Activated CD4-positive, alpha-beta T cell treated with anti-CD3 and anti-CD28 coated beads, Interleukin-10, Interleukin-2, amounts not matched to agents 100 ng/mL and 50 ng/mL, durations not matched to agents 16 hours and 8 hours (primary cell): ENCODE measurements at places on chromosomes 2 and 18.
A peak's percentile ranks its signal among the peaks of the same experiment; 100 is the strongest.

- no peak for DNase-seq
These were observed 109.3 kb upstream of the LINC00305 start for GRCh38 chr18:64258111-64258650.

DNA sequence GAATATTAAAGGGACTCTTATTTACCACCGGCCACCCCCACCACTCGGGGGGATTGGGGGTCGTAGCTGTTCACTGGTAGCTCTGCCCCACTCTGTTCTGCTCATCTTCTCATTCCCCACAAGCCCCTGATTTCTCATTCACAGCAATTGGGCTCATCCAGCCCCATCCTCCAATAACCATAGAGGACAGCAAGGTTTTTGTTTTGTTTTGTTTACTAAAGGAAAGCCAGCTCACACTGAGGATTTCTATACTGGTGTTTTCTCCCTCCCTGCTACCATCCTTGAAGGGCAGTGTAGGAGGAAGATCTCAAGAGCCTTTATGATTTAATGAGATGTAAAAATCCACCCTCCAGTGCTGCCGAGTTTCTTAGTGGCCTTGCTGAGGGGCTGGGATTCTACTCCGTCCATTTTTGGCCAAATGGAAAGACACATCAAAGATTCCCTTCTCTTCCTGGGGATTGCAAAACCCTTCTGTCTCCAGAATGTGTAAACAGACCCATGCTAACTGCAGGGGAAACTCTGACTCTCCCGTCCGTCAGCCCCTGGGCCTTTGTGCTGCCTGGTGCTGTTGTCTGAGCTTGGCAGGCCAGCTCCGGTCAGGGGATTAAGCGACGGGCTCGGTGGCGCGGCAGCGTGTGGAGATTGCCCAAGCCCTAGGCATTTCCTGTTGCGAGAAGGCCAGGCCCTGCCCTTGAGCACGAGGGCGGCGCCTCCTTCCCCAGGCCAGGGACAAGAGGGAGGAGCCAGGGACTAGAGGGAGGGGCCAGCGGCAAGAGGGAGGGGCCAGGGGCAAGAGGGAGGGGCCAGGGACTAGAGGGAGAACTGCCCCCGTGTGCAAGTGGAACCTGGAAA, 165.0 kb downstream of the ANTXR1 start:
- peak; percentile 6 for DNase-seq

DNA sequence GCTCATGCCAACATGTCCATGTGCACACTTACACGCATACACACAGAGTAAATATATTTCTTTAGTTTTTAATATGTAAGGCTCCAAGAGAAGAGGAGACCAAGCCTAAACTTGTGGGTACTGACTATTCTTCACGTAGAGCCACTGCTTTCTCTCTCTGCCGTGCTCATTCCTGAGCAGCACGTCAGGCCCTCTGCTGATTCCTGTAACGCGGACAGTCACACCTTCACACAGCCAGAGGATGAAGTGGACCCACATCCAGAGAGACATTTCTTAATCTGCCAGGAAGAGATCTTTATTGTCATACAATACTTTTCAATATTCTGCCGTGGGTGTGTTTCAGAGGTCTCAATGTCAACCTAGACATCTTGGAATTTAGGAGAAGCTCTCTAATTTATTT, 560.7 kb downstream of the STK39 start:
- DNase-seq, result no peak

DNA sequence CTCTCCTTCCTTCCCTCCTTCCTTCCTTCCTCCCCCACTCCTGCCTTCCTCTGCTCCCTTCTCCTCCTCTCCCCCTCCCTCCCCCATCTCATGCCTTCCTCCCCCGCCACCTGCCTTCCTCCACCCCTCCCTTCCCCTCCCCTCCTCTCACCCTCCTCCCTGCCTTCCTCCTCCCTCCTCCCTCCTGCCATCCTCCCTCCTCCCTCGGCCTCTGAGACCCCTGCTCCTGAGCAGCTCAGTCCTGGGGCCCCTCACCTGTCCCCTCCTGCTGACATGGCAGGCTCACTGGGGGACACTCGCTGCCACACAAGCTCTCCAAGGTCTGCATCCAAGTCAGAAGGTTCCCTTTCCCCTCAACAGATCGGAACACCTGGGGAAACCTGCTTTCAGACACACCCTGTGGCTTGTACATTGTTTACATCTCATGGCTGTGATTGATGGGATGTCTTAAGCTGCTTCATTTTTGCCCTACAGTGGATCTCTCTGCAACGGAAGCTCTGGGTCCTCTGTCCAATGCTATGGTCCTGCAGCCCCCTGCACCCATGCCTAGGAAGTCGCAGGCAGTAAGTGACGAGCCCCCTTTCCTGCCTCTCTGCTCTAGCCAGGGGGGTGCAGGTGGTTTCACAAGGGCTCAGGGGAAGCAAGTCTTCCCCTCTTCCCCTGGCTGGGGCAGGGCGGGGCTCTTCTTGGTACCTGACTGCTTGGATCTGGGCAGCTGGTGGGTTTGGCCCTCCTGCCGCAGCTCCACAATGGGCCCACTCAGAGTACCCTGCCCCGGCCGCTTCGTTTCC, 22.9 kb downstream of the ITGB1BP1 start:
- DNase-seq, result no peak

GRCh38 chr2:216637472-216637871, 4.3 kb downstream of the IGFBP2 start:
- no peak for DNase-seq

DNA sequence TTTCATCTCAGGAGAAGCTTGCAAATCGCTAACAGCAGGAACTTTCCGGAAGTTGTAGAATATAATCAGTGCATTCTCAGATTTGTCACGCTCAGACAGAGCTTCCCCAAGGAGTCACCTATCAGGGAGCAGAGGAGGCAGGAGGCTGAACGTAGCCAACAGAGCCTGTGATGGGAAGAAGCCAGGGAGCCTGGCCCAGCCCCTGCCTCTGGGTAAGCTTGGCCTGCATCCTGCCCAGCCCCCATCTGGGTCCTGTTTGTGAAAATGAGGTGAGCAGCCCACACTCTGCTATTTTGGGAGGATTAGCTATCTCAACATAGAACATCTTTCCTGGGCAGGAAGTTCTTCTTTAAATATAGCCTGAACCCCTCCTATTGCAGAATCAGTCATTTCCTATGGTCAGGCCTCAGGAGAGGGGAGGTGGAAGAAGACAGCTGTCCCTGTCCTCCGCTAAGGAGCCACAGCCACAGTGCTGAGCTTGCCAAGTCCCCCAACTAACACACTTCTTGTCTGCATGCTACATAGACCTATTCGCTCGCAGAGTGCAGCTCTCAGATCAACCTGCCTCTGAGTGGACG, 19.2 kb upstream of the PKDCC start:
- DNase-seq, result no peak

DNA sequence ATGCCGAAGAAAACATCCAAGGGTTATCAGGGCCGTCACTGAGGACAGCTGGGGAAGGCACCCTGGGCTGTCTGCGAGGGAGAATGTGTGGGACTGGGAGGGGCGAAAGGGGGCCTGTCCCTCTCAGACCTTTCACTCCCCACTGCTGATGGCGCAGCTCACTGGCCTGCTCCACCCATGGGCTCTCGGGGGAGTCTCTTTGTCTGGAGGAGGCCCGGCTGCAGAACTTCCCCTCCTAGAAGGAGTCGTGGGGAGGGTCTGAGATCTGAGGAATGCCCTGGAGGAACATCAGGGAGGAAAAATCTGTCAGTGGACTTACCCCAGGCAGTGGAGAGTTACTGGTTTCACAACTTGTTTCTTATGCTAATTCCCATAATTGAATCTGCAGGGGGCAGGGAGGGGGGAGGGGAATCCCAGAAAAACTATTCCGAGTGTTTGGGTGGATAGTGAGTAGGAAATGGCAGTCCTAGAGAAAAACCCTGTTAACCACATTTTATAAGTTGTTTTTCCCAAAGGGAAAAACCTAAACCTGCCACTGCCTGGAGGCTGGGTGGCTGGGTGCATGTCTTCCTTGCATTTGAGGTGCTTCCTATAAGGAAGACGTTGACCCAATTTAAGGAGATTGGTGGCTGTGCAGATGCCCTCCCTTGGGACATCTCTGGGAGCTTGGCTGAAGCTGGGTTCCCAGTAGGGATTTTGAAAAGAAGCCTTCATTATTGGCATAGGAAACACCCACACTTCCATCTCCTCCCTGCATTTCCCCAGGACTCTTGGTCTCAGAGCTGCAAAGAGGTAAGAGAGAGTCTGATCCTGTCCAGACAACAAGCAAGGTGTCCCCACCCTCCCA, 11.7 kb upstream of the SEMA4C start:
- DNase-seq, result no peak

DNA sequence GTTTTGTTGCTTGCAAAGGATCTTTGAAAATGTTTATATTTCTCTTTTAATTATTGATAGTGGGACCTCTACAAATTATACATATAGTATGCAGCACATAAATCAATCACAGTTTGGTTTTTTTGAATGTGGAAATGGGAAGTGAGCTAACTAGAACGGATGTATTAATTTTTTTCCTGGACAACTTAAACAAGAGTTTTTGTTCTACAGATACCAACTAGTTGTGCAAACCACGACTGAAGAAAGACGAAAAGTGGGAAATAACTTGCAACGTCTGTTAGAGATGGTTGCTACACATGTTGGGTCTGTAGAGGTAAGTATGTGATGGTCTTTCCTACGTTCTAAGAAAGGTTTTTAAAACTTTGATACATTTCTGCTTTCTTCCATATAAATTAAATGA, 39.2 kb downstream of the NDC80 start:
- DNase-seq, result no peak

DNA sequence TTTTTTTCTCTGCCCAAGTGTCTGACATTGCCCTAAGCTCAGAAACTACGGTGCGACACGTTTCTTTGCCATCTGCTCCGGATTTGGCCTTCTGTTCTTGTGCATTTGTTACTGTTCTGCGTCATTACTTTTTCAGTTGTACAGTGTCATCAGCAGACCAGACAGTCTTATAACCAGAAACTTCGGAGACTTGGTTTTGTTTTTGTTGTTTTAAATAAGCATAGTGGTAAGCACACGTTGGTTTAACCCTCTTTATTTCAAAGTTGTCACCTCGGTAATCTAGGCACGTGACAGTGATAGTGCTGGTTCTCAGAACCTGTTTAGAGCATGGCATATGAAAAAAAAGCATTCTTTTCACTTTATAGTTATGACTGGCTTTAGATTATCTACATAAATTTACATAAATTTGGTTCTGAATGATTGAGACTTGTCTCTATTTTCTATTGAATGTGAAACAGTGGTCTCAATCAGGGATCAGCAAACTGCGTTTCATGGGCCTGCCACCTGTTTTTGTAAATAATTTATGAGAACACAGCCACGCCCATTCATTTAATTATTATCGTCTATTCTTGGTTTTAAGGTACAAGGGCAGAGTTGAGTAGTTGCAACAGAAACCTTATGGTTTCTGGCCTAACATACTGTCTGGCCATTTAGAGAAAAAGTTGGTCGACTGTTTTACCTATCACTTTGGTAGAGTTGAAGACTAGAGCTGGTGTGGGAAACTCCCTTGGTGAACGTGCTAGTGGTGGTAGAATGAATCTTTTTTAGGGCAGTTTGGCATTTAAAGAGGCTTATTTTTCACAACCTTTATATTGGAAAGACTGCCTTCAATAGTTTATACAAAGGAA, 106.5 kb downstream of the ZNF532 start:
- DNase-seq, result no peak

- DNase-seq, result no peak
These were observed 220.6 kb upstream of the COPS8 start for GRCh38 chr2:236865052-236865451.

- no peak for DNase-seq
These were observed 1093.5 kb downstream of the RPIA start for GRCh38 chr2:89784960-89785359.

GRCh38 chr2:171991027-171991426, 8.7 kb upstream of the METAP1D start:
- no peak for DNase-seq

GRCh38 chr2:7740114-7740513, 822.9 kb downstream of the RNF144A start:
- DNase-seq, result no peak

DNA sequence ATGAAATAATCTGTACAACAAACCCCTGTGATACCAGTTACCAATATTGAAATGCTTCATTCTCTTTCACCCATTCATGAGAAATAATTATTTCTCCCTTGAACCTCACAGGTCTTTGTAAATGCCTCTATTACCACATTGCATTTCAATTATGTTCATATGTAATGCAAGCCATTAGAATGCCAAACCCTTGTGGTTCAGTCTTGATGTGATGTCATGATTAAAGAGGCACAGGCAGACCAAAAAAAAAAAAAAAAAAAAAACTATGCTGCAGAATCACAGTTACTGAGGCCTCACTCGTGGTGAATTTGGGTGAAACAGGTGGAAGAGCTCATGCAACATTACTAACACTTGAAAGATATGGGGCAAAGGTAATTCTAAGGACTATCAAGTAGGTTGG, 9.4 kb upstream of the EPG5 start:
- no peak for DNase-seq

DNA sequence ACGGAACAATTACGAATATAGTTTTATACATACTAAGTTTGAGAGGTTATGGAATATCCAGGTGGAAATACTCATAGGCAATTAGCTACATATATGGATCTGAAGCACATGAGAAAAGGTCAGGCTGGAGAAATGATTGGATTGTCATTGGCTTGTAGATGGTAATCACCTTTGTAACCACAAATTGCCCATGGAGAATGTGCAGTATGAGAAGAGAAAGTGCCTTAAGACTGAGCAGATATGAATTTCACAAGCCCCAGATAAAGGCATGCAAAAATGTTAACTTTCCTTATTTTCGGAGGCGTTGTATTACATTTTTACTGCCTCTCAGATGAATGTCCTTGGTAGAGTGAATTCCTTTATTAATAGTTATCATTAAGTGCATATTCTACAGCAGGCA, 33.1 kb upstream of the ACVR1C start:
- no peak for DNase-seq

- DNase-seq, result peak; percentile 89
These were observed at the start of gene ITSN2 for GRCh38 chr2:24360050-24360962. Gene ITSN2 (minus strand): TSS chr2:24360536. CDS start chr2:24328082, 32,454 bp downstream.

GRCh38 chr2:152200565-152201465, 25.3 kb upstream of the STAM2 start:
- DNase-seq, result peak; percentile 59

GRCh38 chr2:68438455-68439303, 28.4 kb downstream of the FBXO48 start:
- no peak for DNase-seq

GRCh38 chr2:237665713-237666143, 38.3 kb downstream of the LRRFIP1 start:
- DNase-seq, result no peak

DNA sequence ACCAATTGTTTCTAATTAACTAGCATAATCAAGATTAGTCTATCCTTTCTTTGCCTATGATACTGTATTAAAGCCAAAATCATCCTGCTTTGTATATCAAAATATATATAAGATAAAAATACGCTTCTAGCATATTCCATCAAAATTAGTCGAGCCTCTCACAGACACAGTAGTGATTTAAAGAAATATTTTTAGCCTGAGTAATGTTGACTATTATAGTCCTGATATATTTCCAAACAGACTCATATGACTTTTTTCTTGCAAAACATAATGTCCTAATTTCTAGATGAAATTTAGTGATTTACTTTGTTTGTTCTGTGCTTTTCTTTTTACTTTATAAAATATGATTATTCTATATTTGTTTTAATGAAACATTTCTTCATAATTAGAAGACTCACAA, 30.9 kb downstream of the FAP start:
- DNase-seq, result no peak

- DNase-seq, result no peak
These were observed 28.9 kb downstream of the TOGARAM2 start for GRCh38 chr2:29009711-29010677.

- DNase-seq, result peak; percentile 66
These were observed 102.6 kb downstream of the VSNL1 start for GRCh38 chr2:17643031-17643615.

GRCh38 chr18:9348079-9348671, 13.6 kb downstream of the TWSG1 start:
- no peak for DNase-seq

GRCh38 chr2:72931280-72931910, 14.1 kb downstream of the EMX1 start:
- peak; percentile 23 for DNase-seq
